ENCODE measurements at places on chromosomes 12 and 14.

DNA sequence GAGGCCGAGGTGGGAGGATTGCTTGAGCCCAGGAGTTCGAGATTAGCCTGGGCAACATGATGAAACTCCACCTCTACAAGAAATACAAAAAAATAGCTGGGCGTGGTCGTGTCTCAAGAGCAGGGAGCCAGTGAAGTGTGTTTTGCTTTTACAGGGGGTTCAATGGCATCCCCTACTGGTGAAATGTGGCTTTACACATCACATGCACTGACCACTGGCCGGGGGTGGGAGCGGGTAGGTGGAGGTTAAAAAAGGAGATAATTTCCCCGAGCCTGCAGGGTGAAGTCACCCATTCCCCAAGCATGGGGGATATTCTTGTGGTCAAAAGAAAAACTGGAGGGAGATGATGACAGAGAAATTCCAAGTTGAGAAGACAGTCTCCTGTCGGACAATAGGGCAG is 63.6 kb upstream of the PWP1 start:
- no peak for DNase-seq

DNA sequence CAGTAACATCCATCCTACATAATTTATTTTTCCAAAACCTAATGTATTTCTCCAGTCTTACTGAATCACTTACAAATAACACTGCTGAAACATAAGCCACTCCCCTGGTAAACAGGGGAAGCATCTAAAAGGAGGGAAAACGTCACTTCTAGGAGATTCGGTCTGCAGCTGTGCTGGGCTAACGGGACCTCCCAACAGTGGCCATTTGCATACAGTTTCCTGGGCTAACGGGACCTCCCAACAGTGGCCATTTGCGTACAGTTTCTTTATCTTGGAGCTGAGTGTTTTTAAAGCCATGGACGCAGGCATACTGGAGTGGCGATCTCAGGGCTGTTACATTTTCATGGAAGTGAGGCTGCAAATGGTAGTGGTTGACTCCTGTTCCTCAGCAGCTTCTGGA is 242.9 kb downstream of the TMEM132D start:
- no peak for DNase-seq

DNA sequence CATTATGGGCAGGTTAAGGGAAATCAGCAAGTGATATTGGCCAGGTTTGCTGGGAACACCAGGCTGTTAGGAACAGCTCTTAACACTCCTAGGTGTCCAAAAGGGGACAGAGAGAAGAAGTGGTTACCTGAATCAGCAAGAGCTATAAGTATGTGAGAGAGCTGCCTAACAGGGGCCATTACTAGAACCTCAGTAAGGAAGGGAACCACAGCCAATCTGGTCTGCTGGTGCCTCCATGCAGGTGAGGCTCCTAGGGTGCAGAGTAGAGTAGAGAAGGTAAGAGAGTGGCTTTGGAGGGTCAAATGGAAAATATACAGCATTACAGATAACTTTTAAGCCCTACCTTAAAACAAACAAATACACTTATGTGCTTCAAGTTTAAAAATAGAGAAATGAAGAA is 36.6 kb upstream of the CCT2 start:
- DNase-seq: no peak

DNA sequence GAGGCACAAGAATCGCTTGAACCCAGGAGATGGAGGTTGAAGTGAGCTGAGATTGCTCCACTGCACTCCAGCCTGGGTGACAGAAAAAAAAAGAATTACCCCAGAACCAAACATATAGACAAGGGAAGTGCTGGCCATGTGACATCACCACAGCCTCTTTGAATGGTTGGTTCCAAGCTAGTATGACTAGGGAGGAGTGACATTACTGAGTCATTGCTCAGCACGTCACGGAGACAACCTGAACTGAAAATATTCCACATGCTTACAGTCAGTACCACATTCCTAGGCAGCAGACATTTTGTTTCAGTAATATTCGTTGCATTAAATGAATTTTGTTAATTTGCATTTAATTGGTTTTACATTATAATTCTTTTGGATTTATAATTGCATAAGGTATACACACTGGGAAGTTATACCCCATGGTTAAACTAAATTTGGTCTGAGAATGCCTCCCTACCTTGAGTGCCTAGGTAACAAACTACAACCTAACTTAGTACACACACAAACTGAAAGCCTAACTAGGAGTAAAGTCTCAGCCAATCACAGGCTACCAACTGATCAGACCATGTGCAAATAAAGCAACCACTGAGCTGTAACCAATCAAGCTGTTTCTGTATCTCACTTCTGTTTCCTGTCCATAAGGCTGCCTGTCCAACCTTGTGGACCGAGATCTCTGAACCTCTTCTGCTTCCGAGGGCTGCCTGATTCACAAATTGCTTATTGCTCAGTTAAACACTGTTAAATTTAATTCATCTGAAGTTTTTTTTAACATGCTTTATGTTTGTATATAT is 164.4 kb downstream of the CAND1 start:
- no peak for DNase-seq

GRCh38 chr12:12470751-12471306 is 91.8 kb downstream of the DUSP16 start:
- no peak for DNase-seq

DNA sequence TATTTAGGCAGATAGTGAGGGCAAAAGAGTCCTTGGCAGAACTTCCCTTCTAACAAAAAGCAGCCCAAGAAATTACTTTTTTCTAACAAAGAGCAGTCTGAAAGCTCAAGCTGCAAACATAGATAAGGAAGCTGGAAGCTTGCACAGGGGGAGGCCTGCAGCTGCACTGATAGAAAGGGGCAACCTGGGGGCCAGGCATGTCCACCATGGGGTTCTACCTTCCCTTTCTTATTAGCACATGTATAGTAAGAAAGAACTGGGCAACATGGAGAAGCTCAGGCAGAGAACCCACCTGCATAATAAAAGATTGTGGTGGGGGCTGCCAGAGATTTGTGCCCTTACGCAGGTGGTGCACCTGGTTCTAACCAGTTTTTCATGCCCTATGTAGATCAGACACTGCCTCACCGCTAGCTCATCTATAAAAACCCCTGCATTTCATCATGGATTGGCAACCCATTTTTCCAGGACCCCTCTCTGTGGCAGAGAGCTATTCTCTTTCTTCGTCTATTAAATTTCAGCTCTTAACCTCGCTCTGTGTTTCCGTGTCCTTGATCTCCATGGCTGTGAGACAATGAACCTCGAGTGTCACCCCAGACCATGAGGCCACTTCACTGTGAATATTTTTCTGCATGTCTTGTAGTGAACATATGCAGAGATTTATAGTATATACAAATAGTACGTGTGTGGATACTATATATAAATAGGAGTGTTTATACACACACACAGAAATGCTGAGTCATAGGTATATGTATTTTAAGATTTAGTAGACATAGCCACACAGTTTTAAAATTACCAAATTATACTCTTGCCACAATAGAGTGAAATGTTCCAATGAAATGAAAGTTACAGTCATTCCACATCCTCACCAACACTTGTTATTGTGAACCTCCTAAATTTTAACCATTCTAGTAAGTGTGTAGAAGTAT is 53.0 kb downstream of the PEX5 start:
- DNase-seq: no peak

DNA sequence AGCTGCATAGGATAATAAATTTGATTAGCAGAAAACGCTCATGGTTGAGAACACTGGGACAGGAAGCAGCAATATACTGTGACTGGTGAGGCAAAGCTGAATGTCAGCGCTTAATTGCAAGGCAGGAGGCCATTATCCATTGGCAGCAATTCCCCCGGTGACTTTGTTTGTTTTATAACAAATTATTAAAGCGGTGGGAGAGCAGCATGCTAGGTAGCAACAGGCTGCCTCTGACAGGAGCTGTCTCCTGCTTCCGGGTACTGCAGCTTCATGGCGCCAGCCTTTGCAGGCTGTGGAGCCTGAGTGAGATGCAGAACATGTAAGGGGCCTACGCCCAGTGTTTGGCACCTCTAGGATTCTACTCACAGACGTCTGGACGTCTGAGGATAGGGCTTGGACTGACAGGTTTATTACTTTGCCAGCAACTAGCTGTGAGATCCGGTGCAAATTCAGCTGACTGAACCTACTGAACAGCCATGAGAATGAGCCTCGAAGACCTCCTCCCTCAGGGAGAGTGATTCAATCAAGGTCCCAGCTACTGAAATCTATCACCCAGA is 82.1 kb upstream of the SSTR1 start:
- DNase-seq: no peak

DNA sequence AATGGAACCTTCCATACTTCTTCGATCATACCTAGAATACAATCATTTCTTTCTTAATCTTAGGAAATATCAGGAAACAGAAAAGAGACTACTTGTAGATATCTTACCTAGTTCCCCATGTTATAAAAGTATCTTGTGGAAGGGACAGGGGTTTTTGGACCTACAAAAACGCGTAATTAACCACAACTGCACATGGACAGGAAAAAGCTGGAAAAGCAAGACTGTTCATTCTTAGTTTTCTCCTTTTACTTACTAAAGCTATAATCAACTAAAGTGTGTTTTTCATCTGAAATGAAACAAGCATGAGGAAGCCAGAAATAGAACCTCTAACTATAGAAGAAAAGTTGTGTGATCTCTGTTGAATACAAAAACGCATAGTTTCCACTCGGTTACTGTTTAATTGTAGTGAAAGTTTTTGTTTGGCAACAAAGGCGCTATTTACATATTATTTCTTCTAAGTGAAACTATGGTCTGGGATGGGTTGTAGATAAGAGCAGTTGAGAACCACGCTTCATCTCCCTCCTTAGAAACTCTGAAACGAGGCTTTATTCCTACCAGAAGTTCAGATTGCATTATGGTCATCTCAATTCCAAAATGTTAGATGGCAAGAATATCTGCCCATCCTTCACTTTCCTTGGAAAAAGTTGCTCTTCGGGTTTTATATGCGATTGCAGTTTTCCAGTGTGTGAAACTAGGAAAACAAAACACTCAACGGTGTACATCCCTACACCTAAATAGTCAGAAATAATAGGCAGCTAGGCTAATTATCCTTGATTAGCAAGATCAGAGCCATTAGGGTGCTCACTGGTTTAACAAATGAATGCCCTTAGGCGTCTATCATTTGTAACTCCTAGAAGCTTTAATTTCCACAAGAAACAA is 1.1 kb downstream of the BCAT1 start:
- no peak for DNase-seq

DNA sequence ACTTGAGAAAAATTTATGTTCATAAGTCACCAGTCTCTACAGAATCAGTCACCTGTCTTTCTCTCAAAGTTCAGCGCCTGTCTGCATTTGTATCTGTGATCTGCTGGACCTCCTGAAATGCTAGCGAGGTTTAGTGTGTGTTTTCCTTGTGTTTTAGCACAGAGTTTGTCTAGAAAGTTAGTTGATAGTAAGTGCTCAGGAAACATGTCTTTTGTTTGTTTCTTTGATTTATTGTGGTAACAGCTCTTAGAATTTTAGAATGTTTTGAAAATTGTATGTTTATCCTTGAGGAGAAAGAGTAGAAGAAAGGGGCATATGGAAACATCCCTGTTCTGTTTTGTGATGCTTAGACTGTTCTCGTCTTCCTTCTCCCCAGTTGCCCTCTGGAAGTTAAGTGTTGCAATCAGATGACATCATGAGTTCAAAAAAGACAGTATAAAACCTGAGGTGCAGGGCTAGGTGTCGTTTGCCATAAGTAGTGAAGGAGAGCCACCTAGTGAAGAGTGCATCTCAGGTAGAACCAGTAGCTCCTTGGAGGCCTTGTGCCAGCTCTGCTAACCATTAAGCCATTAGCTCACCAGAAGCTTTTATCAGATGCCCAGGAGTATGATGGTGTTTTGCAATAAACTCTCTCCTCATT is 44.8 kb downstream of the FBXW8 start:
- no peak for DNase-seq

GRCh38 chr12:130977743-130978095 is 24.0 kb downstream of the ADGRD1 start:
- DNase-seq: no peak

GRCh38 chr14:89443042-89443629 is 26.1 kb upstream of the FOXN3 start:
- no peak for DNase-seq

DNA sequence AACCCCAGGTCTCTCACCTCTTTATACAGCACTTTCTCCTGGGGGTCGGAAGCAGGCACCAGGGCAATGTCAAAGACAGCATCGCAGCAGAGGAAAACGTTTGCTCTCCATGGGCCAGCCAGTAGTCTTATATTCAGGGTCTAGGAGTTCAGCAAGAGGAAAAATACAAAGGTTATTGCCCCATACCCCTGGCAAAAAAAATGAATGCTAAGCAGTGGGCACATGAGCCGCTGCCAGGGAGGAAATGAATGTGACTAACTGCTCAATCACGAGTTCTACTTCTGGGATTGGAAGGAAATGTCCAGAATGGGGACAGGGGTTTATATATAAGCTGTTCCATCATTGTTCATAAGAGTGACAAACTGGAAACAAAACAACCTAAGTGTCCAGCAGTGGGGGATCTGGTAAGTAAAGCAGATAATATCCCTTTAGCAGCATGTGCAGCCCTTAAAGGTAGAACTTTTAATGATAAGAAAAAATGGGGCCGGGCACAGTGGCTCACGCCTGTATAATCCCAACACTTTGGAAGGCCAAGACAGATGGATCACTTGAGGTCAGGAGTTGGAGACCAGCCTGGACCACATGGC is 53.8 kb downstream of the PHETA1 start:
- no peak for DNase-seq

- DNase-seq: peak; percentile 22
These were observed 105.2 kb upstream of the CDKN3 start for GRCh38 chr14:54291491-54292191.

DNA sequence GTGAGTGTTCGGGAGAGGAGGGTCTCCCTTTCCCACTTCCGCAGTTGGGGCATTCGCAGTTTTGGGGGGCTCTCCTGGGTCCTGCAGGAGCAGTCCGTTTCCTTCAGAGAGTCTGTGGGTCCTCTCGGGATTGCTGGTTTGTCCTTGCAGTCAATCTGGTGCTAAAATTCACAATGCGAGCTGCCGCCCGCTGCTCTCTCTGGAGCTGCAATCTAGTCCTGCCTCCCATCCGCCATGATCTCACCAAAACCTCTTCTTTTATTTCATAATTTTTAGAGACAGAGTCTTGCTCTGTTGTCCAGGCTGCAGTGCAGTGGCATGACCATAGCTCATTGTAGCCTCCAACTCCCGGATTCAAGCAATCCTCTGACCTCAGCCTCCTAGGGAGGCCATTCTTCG is 22.5 kb downstream of the RNFT2 start:
- DNase-seq: no peak

DNA sequence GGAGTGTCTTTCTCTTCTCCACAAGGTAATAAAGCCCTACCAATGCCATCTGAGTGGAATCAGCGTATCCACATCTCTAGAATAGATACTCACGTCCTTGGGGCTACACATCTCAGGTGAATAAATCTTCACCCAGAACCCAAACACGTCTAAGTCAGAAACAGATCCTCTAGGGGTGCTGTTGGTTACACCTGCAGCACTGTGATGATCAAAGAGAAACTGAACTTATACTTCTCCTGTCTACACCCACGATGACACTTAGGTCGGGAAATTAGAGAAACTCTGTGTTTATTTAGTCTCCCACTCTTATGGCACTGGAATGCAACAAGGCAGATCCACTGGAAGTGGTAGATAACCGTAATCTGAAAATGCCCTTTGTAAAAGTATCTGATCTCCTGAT is 46.2 kb downstream of the WIF1 start:
- DNase-seq: no peak

- no peak for DNase-seq
These were observed 306.9 kb downstream of the BCL11B start for GRCh38 chr14:98965076-98965475.
